ENCODE measurements at places on chromosomes 6 and 20.

- DNase-seq: no peak
These were observed 31.8 kb upstream of the APCDD1L start for GRCh38 chr20:58546756-58547622.

- DNase-seq: no peak
These were observed 20.2 kb downstream of the MAP3K4 start for GRCh38 chr6:161011492-161012480.

DNA sequence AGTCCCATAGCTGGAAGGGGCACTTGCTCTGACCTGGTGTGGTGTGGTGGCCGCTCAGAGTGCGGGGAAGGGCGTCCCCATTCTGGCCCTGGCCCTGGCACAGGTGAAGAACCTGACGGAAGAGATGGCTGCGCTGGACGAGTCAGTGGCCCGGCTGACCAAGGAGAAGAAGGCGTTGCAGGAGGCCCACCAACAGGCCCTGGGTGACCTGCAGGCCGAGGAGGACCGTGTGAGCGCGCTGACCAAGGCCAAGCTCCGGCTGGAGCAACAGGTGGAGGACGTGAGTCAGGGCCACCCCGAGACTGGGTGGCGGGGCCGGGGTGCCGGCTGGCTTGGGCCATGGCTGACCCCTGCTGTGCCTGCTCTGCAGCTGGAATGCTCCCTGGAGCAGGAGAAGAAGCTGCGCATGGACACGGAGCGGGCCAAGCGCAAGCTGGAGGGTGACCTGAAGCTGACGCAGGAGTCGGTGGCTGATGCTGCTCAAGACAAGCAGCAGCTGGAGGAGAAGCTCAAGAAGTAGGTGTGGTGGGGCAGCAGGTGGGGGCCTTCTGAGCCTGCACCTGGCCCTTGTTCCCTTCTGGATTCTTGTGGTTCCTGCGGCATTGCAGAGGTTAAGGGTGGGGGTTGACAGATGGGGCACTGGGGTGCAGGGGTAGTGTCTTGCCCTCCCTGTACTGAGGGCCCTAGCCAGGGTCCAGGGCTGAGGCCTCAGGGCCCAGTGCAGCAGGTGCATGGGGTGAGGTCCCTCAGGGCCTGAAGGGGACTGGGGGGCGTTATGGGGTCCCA lies 40.8 kb downstream of the MYH7B start:
- DNase-seq: no peak

DNA sequence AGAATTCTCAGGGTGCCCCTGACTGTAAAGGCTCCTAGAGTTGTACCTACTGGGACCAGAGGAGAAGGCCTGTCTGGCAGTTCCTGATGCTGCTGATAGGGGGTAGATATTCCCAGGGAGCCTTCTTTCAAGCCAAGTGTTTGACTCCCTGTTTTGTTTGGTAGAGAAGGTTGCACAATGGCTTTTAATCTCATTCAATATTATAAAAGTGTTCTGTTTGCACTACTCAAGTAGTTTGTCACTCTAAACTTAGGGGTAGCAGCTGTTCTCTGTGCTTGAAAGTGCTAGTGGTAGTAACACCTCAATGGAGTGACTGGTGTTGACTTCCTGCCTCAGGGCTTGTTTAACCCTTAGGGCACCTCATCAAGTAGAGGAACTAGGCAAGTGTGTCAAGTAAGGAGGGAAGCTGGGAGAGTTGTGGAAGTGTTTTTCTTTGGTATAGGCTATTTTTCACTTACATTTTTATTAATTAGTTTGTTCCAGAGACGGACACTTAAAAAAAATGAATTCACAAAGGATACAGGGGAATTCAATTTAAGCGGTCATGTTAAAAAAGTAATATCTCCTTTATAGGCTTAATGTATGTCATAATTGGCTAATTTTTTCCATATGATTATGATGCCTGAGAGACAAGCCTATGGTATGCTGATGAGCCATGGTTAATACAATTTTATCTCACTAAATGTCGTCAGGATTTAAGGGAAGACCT lies 38.1 kb downstream of the BICRAL start:
- no peak for DNase-seq

DNA sequence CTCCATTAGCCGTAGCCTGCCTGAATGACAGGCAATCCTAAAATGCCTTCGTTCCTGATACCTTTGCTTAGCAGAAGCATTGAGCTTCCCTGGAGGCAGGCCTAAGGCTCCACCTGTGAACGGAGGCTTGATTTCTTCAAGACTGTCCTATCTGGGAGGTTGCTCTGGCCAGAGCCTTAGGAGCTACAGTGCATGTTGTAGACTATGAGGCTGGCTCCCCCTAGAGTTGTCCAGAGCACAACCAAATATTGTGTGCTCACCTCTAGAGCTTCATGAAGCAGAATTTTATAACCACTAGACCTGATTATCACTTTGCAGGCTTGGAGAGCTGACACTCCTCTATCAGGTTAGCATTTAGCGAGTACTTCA lies 217.8 kb downstream of the MAFB start:
- no peak for DNase-seq

DNA sequence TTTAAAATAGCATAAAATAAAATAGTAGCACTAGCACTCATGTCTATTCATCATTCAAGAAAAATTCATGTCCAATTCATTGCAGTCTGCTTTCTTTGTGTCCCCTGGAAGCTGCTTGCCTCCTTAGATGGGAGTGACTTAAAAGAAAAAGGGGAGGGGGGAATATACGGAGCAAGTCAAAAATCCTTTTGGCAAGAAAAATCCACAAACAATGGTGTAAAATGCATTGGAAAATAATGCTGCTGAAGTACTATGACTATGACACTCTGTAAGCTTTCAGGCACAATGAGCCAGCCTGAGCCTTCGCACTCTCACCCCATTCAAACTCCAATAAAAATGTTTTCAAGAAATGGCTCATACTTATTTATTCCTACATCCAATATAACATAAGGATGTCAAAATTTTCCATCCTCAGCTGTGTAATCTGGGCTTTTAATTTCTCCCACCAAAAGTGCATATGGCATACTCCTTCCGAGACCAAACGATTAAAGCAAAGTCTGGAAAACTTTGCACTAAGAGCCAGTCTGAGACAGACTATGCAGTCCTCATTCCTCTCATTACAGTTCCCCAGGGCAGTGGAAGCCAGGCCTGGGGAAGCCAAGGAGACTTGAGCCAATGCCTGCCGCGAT lies 790 bp downstream of the NEDD9 start:
- peak; percentile 64 for DNase-seq

- DNase-seq: no peak
These were observed 12.8 kb upstream of the BPI start for GRCh38 chr20:38290829-38291814.

DNA sequence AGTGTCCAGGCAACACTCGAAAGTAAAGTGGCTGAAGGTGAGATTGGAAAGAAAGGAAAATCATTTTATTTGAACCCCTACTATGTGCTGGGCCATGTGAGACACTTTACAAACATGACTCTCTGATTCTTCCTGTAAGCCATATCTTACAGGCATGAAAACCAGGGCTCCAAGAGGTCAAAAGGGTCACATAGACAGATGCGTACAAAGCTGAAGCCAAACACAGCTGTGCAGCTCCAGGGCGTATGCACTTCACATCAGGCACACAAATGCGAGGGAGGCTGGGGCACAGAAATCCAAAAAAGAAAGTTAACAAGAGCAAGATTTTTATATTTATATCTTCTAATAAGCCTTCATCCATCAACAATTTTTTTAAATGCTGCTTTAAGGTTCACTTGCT lies 176.5 kb downstream of the PHACTR1 start:
- DNase-seq: no peak

DNA sequence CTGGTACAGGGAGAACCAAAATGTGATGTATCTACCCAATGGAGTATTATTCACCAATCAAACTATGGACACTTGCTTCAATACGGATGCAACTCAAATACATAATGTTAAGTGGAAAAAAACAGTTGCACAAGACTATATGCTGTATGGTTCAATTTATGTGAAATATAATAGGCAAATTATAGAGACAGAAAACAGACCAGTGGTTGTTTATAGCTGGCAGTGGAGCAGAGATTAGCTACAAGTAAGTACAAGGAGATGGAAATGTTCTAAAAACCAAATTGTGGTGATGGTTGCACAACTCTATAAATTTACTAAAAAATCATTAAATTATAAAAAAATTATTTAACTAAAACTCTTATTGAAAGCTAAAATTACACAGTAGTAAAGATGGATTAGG lies 113.2 kb downstream of the PRDM1 start:
- no peak for DNase-seq

GRCh38 chr6:79494841-79495240 lies 42.4 kb downstream of the LCA5 start:
- DNase-seq: no peak

GRCh38 chr6:43912116-43912577 lies 142.1 kb downstream of the VEGFA start:
- no peak for DNase-seq

- DNase-seq: no peak
These were observed 23.9 kb downstream of the PPP1R16B start for GRCh38 chr20:38829296-38829875.

- DNase-seq: no peak
These were observed 1383.5 kb upstream of the DEFB115 start for GRCh38 chr20:29873946-29874345.

- DNase-seq: no peak
These were observed 608.1 kb downstream of the QKI start for GRCh38 chr6:164022632-164023031.

GRCh38 chr6:29809249-29809648 lies 18.4 kb upstream of the HLA-G start:
- DNase-seq: no peak

GRCh38 chr6:75855052-75855451 lies 106.0 kb downstream of the MYO6 start:
- DNase-seq: peak; percentile 53

DNA sequence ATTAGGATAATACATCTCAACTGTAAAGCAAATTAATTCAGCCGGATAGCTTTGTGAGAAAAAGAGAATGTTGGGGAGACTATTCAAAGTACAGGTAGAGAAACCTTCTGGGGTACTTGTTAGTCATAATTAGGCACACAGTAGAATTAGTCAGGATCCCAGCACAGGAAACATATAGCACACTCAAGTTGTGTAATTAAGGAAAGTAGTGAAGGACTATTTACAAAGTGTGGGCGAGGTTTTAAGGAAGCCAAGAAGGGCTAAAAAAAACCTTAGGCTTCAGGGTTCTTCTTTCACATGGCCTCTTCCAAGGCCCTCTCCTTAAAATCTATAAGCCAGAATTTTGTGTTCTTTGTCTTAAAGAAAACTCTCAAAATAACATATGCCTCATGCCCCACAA lies 126.7 kb downstream of the RTN4IP1 start:
- no peak for DNase-seq

DNA sequence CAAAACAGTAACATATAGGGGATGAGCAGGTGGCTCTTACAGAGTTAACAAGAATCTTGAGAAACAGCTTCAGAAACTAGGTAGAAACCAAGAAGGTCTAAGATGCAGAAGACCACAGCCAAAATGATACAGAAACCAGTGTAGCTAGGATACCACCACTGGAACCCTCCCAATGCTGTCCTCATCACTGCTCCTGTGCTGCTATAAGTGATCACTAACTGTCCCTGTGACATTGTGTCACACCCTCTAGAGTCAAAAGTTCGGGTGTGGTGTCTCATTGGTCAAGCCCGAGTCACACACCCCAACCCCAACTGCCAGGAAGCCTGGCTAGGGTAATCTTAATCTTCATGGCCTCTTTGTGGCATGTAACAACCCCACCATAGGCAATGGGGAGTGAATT lies 153.1 kb downstream of the RCAN2 start:
- DNase-seq: no peak

DNA sequence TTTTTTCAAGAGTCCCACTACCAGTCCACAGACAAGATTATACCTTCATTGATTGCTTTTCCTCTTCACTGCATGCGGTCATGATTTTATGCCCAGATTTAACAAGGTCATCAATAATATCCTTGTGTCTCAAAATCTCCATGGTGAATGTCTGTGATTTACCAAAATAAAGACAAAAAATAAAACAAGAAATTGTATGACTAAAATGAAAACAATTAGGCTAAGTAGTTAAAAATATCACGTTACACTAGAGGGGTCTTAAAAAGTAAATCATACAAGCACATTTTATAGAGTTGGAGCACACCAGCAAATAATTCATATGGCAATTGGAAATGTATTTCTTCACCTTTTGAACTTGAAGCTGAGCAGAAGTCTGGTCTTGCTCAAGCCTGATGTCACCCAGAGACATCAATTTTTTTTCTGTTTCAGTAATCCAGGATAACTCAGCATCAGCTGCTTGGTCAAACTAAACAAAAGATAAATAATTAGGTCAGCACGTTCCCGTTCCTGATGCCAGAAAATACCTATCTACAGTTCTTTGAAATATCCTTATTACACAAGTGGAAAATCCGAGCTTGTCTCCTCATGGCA lies 125.4 kb downstream of the DST start:
- DNase-seq: no peak

DNA sequence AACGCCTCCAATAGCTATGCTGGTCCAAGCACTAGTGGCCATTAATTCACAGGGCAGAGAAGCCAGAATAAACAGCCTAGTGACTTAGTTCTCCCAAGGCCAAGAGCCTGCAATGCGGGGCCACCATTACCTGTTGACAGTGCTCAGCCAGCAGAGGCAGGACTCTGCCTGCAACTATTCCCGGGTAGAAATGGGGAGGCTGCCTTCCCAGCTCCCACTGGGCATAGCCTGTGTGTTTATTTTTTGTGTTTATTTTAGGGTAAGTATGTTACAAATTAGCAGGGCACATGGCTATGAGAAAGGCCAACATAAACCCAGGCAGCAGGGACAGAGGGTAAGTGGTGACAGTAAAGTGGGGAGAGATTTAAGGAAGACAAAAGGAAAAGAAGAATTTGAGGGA lies 5.0 kb downstream of the GNAS-AS1 start:
- no peak for DNase-seq

GRCh38 chr20:23049201-23050075 lies at the start of gene THBD:
TSS of gene THBD (minus strand) at chr20:23049672. CDS start at chr20:23049504, 168 bp downstream.
- DNase-seq: no peak

- DNase-seq: no peak
These were observed 60.4 kb downstream of the HAO1 start for GRCh38 chr20:7879883-7880282.

- DNase-seq: no peak
These were observed 16.7 kb downstream of the TRMT11 start for GRCh38 chr6:126002755-126003679.

DNA sequence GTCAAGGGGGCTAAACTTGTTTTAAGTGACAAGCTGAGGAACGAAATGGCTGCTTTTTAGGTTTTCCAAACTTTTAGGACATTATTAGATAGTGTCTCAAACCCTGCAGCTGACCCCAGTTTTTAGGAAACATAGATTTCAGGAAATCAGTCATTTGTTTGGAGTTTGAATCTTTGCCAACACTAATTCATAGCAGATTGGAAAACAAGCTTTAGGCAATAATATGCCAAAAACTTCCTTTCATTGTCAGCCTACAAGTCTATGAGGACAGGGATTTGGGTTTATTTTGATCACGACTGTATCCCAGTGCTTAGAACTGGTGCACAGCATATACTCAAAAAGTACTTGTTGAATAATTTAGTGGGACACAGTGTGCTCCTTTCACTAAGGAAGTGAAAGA lies 123.2 kb downstream of the TINAG start:
- DNase-seq: no peak

- DNase-seq: no peak
These were observed 45.0 kb downstream of the BMP2 start for GRCh38 chr20:6812530-6812929.

GRCh38 chr6:28839443-28840120 lies 84.2 kb downstream of the TRIM27 start:
- DNase-seq: no peak

GRCh38 chr20:47059536-47059935 lies 164.9 kb downstream of the EYA2 start:
- DNase-seq: no peak

- DNase-seq: no peak
These were observed 33.8 kb upstream of the AIG1 start for GRCh38 chr6:143026696-143027449.

GRCh38 chr20:33842346-33842745 lies 31.2 kb downstream of the CHMP4B start:
- DNase-seq: no peak
